ENCODE measurements at places on chromosomes 11 and 22.

GRCh38 chr11:24685821-24686220 is 189.0 kb downstream of the LUZP2 start:
- no peak for DNase-seq

DNA sequence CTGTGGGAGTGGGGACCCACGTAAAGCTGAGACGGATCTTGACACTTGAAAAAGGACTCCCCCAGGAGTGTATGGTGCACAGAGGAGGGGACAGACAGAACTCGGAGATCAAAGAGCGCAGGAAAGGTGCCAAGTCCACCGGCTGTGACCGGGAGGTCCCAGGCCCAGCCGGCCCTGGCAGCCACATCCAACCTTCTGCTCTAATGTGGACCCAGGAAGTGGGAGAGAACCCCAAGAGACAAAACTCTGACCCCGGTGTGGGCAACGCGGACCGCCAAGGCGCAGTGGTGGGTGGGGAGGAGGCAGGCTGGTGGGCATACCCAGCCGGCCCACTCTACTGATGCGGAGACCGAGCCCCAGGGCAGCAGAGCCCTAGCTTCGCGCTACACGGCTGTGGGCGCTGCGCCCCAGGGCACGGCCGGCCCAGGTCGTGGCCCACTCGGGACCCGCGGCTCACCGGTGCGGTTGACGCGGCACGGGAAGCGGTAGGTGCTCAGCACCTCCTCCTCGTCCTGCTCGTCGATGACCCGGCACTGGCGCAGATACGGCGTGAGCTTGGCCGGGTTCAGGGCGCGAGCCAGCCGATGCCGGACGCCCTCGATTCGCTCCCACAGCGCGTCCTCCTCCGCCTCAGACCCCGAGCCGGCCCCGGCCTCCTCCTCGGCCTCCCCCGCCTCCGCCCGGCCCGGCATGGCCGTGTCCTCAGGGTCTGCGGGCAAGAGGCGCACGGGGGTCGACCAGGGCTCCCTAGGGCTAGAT is 527 bp downstream of the CARD10 start:
- DNase-seq, result no peak

- no peak for DNase-seq
Measured at GRCh38 chr11:99257131-99257530, 236.4 kb downstream of the CNTN5 start.

GRCh38 chr11:128326791-128327190 is 260.6 kb downstream of the ETS1 start:
- no peak for DNase-seq

All from activated CD4-positive, alpha-beta T cell treated with anti-CD3 and anti-CD28 coated beads, Interleukin-2, Interleukin-4, amounts not matched to agents 100 ng/mL and 50 ng/mL, durations not matched to agents 16 hours and 8 hours (primary cell).